ENCODE measurements at places on chromosomes 2 and 18.

GRCh38 chr2:8248623-8248957, 433.3 kb upstream of the ID2 start:
- DNase-seq = no peak

DNA sequence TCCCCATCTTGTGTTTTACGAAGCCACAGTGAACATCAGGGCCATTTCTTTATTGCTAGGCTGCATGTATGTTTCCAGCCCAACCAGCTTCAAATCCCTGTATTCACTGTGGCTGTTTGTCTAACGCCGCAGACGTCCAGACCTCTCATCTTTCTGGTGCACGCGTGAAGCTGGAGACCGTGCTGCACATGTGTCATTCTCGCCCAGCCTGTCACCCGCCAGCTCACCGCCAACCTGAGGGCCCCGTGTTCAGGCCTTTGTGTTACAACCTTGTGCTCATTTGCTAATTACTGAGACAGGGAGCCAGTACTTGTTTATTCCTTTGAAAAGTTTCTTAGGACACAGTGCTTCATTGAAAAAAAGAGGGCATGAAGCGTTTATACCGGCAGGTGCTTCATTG, 21.4 kb downstream of the SALL3 start:
- DNase-seq = no peak

- no peak for DNase-seq
These were observed 182.1 kb downstream of the ETAA1 start for GRCh38 chr2:67579216-67579615.

DNA sequence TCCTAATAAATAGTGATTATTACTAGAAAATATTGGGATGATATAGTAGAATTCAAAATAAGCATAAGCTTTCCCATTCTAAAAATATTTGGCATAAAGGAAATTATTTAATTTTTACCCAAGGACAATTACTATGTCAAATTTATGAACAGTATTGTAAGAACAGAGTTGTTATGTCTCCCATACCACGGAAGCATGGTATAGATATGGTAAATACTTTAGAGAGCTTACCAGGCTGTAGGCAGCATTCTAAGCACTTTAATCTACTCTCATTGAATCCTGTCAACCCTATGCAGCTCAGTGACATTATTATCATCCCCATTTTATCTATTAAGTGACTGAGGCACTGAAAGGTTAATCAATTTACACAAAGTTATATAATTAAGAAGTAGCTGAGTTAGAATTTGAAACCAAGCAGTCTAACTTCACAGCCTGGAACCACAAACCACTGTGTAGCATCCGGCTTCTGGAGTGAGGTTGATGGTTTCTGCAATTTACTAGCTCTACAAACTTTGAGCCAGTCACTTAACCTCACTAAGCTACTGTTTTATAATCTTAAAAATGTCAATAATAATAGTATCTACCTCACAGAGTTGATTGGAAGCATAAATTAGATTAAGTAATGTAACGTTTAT, 323.7 kb downstream of the ARHGAP15 start:
- DNase-seq = no peak

DNA sequence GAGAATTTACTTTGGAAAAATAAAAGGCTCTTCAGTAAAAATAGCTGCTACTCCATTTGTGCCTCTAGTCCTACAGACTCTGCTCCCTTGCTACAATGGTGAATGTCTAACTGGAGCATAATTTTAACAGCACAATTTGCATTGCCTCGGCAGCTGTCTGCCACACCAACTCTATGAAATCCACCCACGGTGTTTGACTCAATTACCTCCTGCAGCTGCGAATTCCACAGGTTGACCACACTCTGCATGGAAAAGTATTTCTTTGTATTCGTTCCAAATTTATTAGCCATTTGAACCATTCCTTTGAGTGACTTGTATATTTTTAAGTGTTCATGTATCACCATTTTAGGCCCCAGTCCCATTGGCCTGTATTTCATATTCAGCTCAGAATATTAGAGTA, 182.1 kb upstream of the CCDC68 start:
- no peak for DNase-seq

- DNase-seq = no peak
These were observed 57.5 kb downstream of the DTNA start for GRCh38 chr18:34767601-34768027.

DNA sequence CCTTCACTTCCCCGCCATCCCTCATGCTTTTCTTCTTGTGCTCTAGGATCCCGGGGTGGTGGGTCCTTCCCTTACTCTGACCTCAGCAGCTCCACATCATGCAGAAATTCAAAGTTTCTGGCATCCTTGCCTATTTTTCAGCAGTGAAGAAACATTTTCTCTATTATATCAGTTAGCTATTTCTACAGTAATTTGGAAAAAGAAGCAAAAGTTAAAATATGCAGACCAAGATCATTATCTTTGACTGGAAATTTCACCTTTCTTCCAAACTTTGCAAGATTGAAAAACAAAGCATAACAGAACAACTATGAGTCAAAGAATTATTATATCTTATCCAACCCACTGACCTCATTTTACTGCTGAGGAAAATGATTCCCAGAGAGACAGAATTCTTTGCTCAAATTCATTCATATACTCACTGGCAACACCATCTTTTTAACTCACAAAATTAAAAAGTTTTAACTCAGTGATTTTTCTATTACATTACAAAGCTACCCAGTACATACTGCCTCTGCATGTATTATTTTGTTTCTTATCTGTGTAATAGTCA, 40.5 kb downstream of the ANTXR1 start:
- no peak for DNase-seq
